ENCODE measurements at places on chromosomes 1 and 21.

DNA sequence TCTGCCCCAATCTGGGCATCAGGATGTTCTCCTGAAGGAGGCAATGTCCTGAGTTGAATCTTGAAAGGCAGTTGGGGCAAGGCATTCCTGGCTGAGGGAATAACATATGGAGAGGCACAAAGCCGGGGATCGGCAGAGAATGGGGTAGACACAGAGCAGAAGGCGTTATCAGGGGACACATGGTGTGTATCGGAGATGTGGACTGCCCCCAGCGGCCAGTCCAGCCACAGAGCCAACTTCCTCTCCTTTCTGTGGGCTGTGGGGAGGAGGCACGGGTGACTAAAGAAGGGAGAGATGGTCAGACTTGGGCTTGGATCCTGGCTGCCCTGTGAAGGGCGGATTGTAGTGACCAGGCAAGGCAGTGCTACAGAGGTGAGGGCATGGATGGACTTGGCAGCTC is 32.1 kb downstream of the FOXD2 start:
- ATAC-seq, result no peak

GRCh38 chr1:18261891-18262290 is 154.3 kb downstream of the IGSF21 start:
- no peak for ATAC-seq

DNA sequence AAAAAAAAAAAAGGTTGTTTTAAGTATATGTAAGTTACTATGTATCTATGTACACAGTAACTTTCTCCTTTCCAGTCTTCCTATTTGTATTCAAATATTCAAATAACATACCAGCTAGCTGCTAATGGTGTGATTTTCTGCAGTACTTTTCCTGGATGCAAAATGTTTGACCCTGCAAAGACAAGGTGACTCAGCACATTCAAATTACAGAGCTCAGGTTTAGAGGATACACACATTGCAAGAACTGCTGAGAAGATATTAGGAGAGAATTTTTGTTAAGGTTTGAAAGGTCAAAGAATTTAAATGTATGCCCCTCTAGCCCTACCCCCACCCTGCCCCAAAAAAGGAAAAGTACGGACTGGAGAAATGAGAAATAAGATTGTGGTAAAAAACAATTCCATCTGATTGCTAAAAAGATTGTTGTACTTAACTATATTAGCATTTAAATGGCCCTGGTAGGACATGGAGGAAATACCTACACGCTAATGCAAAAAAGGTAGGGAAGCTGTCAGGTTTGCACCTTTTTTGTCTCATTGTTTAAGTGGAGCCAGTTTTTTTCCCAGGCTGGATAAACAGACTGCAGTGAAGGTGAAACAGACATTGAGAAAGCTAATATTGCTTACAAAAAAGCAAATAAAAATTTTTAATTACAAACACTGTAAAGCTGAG is 45.6 kb downstream of the ZNF281 start:
- peak; percentile 84 for ATAC-seq

- ATAC-seq, result no peak
Measured at GRCh38 chr1:43802356-43802980, 95.1 kb downstream of the ST3GAL3 start.

- ATAC-seq, result no peak
Measured at GRCh38 chr1:33274446-33274845, 18.2 kb downstream of the ZNF362 start.

DNA sequence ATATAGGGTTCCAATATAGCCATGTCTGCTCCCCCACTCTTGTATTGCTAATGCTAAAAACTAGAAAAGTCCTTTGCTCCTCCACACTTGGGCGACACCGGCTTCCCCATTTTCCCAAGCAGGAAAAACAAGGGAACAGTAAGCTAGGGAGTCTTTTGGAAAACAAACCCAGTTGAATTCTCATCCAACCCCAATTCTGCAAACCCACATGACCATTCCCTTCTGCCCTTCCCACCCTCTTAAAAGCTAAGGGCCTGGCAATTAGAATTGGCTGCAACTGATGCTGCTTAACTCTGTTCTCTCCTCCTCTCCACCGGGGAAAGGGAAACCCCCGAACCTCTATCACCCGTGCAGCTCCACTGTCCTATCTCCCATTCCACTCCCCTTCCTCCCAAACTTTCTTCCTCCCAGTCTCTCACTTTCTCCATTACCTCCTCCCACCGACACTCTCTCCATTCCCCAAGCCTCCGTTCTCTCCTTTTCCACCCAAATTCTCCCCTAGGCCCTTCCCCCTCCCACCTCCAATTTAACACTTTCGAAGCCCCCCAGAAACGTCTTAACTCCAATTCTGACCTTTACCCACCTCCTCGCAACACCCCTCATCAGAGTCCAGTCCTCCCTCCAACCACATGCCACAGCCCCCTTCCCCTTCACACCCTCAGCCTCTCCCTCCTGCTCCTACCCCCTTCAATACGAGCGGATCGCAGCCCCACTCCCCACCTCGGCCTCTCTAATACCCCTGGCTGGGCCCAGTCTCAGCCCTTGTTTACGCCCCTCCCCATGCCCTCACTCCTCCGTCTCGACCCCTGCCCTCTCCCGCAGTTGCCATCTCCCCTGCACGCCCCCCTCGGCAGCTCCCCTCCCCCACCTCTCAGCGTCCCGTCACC is 701 bp downstream of the DEDD start:
- ATAC-seq, result peak; percentile 21

- ATAC-seq, result peak; percentile 34
Measured at GRCh38 chr21:38987633-38988508, 182.1 kb downstream of the ETS2 start.

GRCh38 chr1:18711003-18711402 is 80.4 kb downstream of the PAX7 start:
- no peak for ATAC-seq

DNA sequence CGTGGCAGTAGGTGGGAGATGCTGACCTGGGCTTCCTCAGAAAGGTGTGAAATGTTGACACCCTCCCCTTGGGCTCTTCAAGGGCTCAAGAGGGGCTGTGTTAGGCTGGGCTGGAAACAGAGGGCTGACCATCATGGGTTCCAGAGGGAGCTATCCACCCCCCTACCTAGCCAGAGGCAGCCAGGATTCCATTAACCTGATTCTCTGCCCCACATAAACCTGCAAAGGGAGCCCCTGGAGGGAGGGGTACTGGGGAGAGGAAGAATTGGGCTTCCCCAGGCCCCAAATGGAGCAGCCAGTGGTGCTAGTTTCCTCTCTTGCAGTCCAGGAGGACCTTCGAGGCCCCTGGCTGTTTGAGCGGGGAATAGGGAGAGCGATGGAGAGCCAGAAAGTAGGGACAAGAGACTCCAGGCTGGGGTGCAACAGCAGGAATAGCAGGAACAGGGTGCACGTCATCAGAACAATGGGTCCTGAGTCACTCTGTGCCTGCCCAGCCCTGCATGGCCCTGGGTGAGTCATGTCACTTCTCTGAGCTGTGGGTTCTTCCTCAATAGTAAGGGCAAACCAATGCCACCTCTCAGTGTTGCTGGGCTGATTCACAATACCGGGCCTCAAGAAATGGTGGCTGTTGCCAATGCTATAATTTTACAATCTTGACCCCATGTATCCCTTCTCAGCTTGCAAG is 121.2 kb downstream of the EPHB2 start:
- ATAC-seq, result no peak

DNA sequence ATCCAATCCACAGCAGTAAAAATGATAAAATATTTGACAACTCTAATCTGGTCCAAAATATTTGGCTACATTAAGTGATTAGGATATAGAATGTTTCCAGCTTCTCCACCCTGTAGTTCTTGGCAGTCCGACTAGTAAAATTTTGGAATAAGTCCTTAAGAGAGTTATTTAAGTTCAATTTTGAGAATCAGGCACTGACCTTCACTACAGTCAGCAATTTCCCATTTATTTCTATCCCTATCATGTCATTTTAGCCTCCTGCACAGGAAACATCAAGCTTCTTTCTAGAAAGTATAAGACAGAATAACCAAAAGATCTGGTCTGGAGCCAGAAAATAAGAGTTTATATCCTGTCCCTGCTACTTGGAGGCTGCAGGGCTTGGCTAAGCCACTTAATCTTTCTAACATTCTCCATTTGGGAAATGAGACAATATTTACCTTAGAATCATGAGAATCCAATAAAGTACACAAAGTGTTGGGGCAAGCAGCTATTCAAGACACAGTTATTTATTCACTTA is 162.2 kb downstream of the DPYD start:
- no peak for ATAC-seq

DNA sequence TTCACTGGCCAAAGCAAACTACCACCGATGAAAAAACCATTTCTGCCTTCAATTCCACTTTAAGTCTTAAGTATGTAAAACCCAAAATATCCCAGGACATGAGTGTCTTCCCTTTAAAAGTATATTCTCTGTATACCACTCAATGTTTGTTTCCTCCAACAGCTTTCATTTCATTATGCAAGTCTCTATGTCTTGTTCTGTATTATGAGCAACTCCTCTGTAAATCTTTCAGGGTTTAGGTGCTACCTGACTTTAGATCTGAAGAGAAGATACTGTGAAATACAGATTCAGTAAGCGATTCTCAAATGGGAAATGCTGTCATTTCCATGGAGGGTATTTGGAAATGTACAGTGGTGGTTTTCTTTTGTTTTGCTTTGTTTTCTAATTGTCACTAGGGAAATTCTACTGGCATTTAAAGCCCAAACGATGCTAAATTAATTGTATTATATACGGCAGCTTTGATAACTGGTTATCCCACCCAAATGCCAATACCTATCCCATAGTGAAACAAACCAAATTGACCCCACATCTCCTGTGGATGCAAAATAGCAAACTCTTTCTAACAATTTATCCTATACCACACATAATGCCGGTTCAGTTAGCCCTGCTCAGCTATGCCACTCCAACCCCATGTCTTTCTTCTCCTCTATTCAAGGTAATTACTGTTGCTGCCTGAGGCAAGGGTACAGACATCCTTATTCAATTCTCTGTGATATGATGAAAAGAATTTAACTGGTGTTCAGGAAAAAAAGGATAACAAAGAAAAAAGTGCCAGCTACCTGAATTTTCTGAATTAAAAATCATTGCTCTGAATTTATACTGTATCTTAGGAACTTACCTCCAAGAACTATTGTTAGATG is 182.8 kb downstream of the EIF4G3 start:
- ATAC-seq, result no peak

- ATAC-seq, result no peak
Measured at GRCh38 chr1:177849130-177849529, 120.7 kb downstream of the SEC16B start.

DNA sequence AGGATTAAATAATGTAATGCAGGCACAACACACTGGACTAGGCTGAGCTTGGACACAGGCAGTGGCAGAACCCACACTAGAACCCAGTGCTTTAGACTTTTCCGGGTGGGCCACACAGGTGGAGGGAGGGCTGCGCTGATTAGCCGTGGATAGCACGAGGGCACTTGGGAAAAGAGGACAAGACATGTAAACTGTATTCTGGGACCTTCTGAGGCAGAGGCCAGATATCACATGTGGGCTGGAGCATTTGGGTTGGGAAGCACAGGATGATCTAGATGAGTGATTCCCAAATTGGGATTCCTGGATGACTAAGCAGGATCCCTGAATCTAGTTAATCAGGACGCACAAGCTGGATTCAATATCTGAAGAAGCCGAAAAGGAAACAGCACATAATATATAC is 20.3 kb upstream of the A3GALT2 start:
- no peak for ATAC-seq

GRCh38 chr1:166843769-166844596 is 4.7 kb downstream of the POGK start:
- ATAC-seq, result no peak

DNA sequence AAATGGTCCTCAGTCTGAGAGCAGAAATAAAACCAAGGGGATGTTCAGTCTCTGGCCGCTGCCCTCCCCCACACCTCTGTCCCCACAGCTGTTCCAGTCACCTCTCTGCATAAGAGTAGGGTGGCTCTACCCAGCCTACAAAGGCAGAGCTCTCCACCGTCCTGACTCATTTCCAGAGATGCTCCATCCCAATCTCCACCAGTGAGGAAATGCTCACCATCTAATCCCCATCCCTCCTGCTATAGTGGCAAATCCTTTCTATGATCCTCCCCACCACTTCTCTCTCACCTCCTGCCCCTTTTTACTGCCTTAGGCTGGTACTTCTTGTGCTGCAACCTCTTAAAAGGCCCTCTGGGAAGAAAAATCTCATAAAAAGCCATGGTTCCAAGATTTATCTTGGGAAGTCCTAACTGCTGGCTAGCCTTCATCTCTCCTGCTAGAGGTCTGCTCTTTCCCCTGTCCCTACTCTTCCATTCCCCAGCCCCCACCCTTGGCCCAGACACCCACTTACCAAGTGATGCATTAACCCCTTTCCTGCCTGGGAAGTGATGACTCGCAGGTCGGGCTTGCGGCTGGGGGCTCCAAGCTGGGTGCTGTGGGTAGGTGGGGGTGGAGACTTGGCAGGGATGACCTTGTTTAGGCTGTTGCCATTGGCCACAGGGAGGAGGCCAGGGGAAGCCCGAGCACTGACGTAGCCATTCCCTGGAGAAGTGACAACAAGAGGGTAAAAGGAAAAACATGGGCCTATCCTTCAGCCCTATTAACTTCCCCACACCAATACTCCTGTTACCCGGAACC is 23.9 kb downstream of the MEF2D start:
- no peak for ATAC-seq

GRCh38 chr1:51453010-51453409 is 66.1 kb downstream of the EPS15 start:
- ATAC-seq, result no peak

- no peak for ATAC-seq
Measured at GRCh38 chr1:183374825-183375224, 43.4 kb downstream of the NMNAT2 start.

DNA sequence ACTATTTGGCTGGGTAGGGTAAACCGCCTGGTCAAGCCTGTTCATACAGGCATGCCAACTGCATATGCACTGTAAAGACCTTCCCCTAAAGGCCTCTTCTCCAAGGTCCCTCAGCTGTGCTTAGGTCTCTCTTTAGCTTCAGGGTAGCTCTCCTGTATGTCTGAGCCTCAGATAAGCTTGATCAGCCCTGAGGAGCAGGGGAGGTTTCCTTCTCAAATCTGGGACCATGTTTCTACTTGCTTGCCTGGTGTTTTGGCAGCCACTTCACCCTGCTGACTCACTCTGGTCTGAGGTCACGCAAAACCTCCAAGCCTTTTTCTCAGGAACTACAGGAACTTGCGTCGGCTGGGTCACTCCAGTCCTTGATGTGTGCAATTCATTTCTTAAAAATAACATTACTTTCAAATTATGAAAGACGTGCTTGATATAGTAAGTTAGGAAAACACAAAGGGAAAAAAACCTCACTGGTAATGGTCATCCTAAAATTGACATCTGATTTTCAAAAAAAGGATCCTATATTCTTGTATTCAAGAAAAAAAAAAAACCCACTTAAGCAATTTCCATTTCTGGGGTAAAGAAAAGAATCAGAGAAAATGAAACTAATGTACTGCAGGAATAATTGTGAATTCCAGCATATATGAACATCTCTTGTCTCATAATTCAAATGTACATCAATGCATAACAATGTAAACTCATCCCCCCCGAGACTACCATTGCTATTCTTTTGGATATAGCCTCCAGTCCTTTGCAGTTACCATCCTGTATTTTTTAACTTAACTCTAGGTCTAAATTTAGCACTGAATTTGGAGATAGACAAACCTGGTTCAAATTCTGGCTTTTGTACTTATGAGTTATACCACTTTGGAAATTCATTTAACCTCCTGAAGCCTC is 24.8 kb upstream of the RNF19B start:
- peak; percentile 15 for ATAC-seq

- no peak for ATAC-seq
Measured at GRCh38 chr1:114024049-114024448, 44.8 kb downstream of the OLFML3 start.

GRCh38 chr1:40096646-40096976 is 441 bp downstream of the PPT1 start:
- peak; percentile 35 for ATAC-seq

Data from motor neuron (in vitro differentiated cells).